Activated CD4-positive, CD25-positive, alpha-beta regulatory T cell (primary cell): ENCODE measurements at places on chromosomes 12 and 14.
A peak's percentile ranks its signal among the peaks of the same experiment; 100 is the strongest.

GRCh38 chr12:120092551-120093335 is 23.8 kb downstream of the RAB35 start:
- no peak for DNase-seq

DNA sequence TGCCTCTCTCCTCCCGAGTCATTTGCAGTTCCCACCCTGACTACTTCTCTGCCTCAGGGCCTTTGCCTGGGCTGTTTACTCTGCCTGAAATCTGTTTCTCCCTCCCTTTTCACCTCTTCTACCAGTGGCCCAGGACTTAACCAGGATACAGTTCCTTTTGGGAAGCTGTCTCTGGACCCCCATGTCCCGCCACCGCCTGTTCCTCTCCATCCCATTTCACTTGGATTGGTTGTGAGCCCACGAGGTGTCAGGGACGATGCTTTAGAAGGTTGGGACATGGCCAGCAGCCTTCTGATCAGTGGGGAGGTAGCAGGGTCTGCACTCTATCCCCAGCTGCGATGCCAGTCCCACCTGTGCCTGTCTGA is 51.8 kb downstream of the FAM222A start:
- no peak for DNase-seq

- DNase-seq: no peak
Measured at GRCh38 chr14:60981633-60982455, 799 bp downstream of the SLC38A6 start.

- no peak for DNase-seq
Measured at GRCh38 chr12:126688556-126688955, 1578.4 kb upstream of the TMEM132C start.

GRCh38 chr14:51546603-51547258 is 105.0 kb upstream of the FRMD6 start:
- no peak for DNase-seq

GRCh38 chr14:77094672-77095284 is 3.3 kb upstream of the CIPC start:
- peak; percentile 50 for DNase-seq

DNA sequence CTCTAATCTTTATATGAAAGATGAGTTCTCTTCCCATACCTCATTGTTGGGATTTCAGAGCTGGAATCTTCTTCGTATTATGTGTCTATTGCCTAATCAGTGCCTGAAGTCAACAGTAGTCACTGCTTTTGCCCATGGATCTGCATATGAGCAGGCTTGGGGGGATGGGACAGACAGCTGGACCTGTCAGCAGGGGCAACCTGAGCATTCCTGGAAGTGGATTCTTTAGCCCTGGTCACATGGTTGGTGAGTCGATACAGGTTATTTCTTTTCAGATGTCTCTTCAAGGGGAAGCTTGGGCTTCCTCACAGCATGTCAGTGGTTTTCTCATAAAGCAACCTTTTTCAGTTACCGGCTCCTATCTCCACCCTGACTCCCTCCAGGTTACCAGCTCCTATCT is 97.3 kb upstream of the RBM19 start:
- no peak for DNase-seq

DNA sequence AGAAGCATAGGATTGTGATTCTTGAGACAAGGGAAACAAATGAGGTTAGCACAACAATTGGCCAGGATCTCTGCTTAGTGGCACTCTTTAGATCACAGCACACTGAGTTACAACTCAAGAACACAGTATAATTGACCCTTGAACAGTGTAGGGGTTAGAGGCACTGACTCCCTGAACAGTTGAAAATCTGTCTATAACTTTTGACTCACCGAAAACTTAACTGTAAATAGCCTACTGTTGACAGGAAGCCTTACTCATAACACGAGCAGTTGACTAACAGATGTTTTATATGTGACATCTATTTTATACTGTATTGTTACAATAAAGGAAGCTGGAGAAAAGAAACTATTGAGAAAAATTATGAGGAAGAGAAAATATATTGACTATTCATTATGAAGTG is 296.1 kb downstream of the RERGL start:
- DNase-seq: no peak

- no peak for DNase-seq
Measured at GRCh38 chr12:94725375-94726168, 75.2 kb upstream of the TMCC3 start.

GRCh38 chr12:101838628-101839323 is 8.0 kb upstream of the GNPTAB start:
- no peak for DNase-seq

GRCh38 chr14:94341656-94342333 is 18.7 kb upstream of the SERPINA6 start:
- DNase-seq: no peak

GRCh38 chr14:86464341-86464740 is 934.4 kb downstream of the FLRT2 start:
- DNase-seq: no peak

GRCh38 chr12:64551676-64552075 is 58.6 kb upstream of the RASSF3 start:
- no peak for DNase-seq

GRCh38 chr12:104577581-104577981 is 120.8 kb downstream of the CHST11 start:
- no peak for DNase-seq

DNA sequence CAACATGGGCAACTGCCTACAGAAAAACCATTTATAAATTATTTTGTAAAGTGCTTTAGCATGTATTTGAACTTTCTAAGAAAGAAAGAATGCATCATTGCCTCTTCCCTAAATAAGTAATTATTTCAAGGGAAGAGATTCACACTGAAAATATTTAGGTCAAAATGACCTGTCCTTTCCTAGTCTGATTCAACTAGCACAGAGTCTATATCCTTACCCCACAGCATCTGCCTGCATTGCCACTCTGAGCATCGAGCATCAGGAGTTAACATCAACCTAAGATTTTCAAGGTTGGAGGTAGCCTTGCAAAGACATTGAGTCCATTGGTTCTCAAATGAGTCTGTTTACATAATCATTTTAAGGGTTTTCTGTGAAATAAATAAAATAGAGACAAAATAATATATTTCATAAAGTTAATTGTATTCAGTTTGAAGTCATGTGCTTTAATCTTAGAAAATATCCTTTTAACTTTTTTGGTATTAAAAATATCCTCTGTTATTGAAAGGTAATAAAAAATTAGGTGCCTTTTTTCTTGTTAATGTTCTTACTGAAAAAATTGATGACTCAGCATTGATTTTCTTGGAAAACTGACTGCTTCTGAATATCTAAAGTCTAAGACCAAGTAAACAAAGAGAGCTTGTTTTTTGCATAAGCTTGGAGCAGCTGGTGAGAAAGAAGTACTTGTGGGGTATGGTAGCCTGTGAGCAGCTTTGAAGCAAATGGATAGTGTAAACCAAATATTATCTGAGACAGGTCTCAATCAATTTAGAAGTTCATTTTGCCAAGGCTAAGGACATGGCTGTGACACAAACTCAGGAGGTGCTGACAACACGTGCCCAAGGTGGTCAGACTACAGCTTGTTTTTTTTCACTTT is 269.0 kb upstream of the CLEC14A start:
- no peak for DNase-seq

- DNase-seq: no peak
Measured at GRCh38 chr14:96987086-96987474, 189.9 kb downstream of the VRK1 start.

DNA sequence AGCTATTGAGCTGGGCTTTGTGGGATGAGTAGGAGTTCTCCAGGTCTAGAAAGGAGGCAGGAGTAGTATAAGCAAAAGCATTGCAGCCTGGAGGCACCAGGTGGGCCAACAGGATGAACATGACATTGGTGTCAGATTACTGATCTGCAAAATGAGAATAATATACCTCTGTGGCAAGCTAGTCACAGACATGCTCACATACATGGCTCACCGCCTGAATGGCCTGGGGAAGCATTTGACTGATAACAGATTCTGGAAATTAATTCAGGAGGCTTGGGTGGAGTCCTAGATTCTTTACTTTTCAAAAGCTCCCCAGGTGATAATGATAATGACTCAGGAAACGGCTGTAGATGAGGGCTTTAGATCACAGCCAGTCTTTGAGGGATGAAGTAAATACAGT is 709 bp downstream of the TCL1B start:
- DNase-seq: no peak

GRCh38 chr14:30264161-30264560 is 294.8 kb upstream of the G2E3 start:
- no peak for DNase-seq

DNA sequence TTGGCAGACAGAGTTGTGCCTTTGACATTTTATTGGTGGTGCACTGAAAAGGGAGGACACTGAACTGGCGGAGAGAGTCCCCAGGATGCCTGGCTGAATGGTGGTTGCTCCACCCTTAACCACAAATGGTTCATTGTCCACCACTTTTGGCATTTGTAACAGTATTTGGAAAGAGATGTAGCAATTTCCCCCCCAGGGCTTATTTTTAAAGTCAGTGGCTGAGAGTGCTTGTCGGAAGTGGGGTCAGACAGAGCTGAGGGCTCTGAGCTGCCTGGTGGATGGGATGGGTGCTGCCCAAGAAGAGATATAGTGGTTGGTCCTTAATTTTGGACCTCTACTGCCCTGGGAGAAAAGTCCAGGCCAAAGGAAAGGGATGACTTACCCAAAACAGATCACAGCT is 31.5 kb upstream of the FGF6 start:
- DNase-seq: no peak

GRCh38 chr12:71010143-71010479 is 89.6 kb upstream of the PTPRR start:
- DNase-seq: no peak

- DNase-seq: no peak
Measured at GRCh38 chr12:27434673-27435565, 11.6 kb upstream of the SMCO2 start.

DNA sequence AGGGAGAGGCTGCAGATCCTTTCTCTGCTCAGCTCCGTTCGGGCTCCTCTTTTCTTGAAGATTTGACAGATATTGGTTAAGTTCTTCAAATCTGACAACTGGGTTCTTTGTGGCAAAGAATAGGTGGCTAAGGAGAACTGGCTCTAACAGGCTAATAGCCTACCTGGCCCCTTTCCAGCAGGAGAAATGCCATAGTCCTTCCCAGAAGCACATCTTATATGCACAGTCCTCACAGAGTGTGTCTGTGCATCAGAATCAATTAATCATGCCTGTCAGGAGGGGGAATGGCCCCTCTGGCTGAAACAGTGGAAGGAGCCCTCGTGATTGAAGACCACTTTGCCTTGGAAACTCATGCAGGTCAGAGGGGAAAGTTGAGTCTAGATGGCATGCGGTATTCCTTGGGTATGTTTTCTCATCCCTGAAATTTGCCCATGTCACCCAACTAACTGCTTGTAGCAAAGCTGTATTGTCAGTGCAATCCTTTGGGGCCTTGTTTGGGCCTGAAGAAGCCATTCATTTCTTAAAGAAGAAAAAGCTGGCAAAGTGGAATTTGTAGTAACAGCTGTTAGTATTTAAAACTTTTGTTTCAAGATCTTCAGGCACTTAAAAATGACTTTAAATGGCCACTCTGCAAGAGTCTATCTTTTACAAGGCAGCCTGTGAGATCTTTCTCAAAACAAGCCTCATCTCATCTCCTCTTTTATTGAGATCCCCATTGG is 251.5 kb downstream of the ZFP36L1 start:
- DNase-seq: no peak

DNA sequence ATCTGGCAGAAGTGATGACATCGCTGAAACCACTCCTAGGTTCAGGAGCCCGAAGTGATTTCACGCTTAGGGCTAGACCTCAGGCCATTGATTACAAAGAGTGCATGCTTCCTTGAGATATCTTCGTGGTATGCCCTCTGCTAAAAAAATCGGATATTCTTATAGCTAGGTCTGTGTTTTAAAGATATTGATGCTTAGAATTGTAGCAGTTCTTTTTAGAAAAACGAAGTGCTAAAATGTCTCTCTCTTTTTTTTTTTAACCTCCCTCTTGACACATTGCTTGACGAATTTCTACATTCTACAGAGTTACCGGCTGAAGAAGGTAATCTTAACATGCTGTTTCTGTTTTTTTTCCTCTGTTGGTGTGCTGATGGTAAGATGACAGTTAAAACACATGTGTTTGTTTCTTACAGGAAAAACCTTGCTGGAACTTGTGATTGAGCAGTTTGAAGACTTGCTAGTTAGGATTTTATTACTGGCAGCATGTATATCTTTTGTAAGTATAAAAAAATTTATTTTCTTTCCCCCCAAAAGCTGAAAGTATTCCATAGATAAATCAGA is 1.3 kb downstream of the ATP2A2 start:
- DNase-seq: no peak
